ENCODE measurements at places on chromosomes 6 and 20. TPM values are rescaled to one million over a fixed set of nuclear protein-coding genes. Genes with fewer than 3 reads are reported as not detected.

- DNase-seq = peak; percentile 95
- no peak overlapping the region for H3K4me3 ChIP-seq
- H3K4me1 ChIP-seq = peaks cover 4% of the 10 kb centered on the region
Observed at GRCh38 chr20:3686867-3687321, 5.1 kb upstream of the ADAM33 start.

MRPS26 gene
- 13.2 TPM for total RNA-seq

EDN3 gene
- not detected for total RNA-seq

DNA sequence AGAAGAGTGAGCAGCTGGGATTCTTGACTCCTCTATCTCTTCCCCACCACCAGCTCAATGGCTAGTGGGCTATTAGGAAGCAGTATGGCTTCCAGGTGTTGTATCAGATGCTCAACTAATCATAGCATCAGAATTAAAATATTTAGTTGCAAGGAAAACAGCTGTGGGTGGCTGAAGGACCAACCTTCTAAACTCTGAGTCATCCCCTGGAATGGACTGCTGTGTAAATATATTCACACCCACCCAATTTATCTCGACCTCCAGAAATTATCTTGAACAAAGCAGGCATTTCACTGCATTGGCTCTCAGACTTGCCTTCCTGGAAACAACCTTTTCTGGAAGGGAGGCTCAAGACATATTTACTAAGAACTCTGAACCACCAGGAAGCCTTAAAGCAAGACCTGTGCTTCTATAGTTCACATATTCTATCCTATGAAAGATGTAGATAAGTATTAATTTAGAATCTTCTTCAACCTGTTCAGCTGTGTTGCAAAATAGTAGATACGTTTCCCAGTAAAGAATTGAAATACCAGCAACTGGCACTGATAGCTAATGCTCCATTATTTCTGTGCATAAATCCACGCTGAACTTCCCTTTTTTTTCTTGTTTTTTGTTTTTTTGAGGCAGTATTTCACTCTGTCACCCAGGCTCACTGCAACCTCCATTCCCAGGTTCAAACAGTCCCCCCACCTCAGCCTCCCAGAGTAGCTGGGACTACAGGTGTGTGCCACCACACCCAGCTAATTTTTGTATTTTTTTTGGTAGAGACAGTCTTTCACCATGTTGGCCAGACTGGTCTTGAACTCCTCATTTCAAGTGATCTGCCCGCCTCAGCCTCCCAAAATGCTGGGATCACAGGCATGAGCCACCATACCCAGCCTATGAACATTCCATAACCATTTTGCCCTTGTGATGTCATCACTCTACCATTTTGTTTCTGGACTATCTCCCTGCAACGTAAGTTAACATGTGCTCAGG, 56.9 kb upstream of the CD2AP start:
- DNase-seq = no peak
- H3K27ac ChIP-seq = no peak overlapping the region
- no peaks in the 10 kb centered on the region for H3K36me3 ChIP-seq
- no peak overlapping the region for H3K4me3 ChIP-seq
- no peaks in the 10 kb centered on the region for H3K27me3 ChIP-seq

SPDEF gene
- total RNA-seq = 1.5 TPM

GRCh38 chr6:71499667-71500066, 211.1 kb downstream of the OGFRL1 start:
- H3K27me3 ChIP-seq = no peaks in the 10 kb centered on the region
- H3K4me3 ChIP-seq = no peak overlapping the region
- H3K36me3 ChIP-seq = no peaks in the 10 kb centered on the region
- H3K4me1 ChIP-seq = no peaks in the 10 kb centered on the region

HAO1 gene
- total RNA-seq = not detected

BPIFB1 gene
- not detected for total RNA-seq

SLC35D3 gene
- total RNA-seq = not detected

UBD gene
- total RNA-seq = not detected

- H3K4me1 ChIP-seq = no peaks in the 10 kb centered on the region
- no peaks in the 10 kb centered on the region for H3K27me3 ChIP-seq
- no peak for DNase-seq
- peak overlapping the region; percentile 87 for H3K27ac ChIP-seq
- no peaks in the 10 kb centered on the region for H3K36me3 ChIP-seq
Observed at GRCh38 chr20:3209946-3210317, 634 bp downstream of the ITPA start.

- no peaks in the 10 kb centered on the region for H3K27me3 ChIP-seq
- H3K4me1 ChIP-seq = peaks cover 27% of the 10 kb centered on the region
- H3K4me3 ChIP-seq = peak overlapping the region; percentile 59
Observed at GRCh38 chr20:62066983-62067433, 1.3 kb upstream of the TAF4 start.

GRCh38 chr6:19024737-19025136, 637.6 kb downstream of the RNF144B start:
- no peak overlapping the region for H3K4me3 ChIP-seq
- no peak overlapping the region for H3K27ac ChIP-seq
- no peaks in the 10 kb centered on the region for H3K27me3 ChIP-seq
- H3K4me1 ChIP-seq = no peaks in the 10 kb centered on the region
- H3K36me3 ChIP-seq = no peaks in the 10 kb centered on the region

EPB41L2 gene
- 175 TPM for total RNA-seq

DNA sequence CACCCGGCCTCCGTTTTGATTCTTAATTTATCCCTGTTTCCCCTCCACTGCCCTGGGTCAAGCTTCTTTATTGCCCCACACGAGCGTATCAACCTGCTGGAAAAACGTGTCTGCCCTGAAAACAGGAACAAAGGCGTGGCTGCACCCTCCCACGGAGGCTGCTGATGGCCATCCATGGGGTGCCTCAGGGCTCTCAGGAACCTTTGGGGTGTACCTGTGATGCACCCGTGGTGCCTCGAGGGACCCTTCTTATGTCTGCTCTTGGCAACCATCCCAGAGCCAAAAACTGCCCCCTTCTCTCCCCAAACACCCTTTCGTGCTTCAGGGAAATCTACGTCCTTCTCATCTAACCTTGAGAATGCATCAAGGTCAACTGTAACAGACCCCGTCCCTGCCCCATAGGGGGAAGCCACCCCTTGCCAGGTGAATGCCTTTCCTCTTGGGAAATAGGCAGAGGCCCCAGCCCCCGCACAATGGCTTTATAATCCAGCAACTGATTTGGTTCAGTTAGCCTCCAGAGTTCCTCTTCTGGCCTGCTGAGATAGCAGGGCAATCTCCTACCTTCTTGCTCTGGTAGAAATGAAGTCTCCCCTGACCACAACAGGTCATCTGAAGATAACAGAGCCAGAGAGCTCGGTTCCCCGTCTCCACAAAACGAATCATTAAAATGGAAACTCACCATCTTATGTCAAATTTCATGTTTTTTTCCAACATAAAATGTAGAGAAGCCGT, 29.4 kb downstream of the PSMG4 start:
- H3K4me1 ChIP-seq = no peaks in the 10 kb centered on the region
- no peaks in the 10 kb centered on the region for H3K27me3 ChIP-seq
- DNase-seq = peak; percentile 10
- no peak overlapping the region for H3K4me3 ChIP-seq
- H3K27ac ChIP-seq = no peak overlapping the region

GRCh38 chr6:99467509-99468106, 42.5 kb upstream of the PNISR start:
- no peak overlapping the region for H3K4me3 ChIP-seq
- no peaks in the 10 kb centered on the region for H3K27me3 ChIP-seq
- no peak for DNase-seq
- no peaks in the 10 kb centered on the region for H3K36me3 ChIP-seq
- H3K27ac ChIP-seq = no peak overlapping the region
- H3K4me1 ChIP-seq = no peaks in the 10 kb centered on the region

DNA sequence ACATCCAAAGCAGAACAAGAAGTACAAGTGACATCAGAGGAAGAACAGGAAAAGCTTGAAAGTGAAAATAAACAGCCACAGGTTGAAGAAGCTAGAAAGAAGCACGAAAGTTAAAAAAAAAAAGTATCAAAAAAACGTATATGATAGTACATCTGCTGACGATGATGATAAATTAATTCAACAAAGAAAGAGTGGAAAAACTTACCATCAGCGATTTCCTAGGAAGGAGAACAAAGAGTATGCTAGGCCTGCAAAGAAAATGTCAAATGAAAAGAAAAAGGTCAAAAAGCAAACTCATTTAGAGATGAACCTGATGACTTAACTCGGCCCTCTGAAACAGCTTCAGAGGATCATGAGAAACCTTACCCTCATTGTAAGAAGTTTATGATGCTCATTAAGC, 3.7 kb downstream of the SAYSD1 start:
- DNase-seq = no peak
- H3K4me1 ChIP-seq = no peaks in the 10 kb centered on the region
- H3K27me3 ChIP-seq = no peaks in the 10 kb centered on the region
- H3K27ac ChIP-seq = no peak overlapping the region

- no peak for DNase-seq
- H3K4me1 ChIP-seq = no peaks in the 10 kb centered on the region
- no peaks in the 10 kb centered on the region for H3K27me3 ChIP-seq
- no peak overlapping the region for H3K27ac ChIP-seq
- no peak overlapping the region for H3K4me3 ChIP-seq
Observed at GRCh38 chr6:65760285-65760684, 53.3 kb upstream of the EYS start.

GRCh38 chr6:82363428-82364086, at the start of gene TPBG:
Gene TPBG, plus strand, starts transcription at chr6:82363817. Its CDS starts 1,145 bp downstream, at chr6:82364962.
- peak; percentile 59 for DNase-seq
- peak within 1 kb of the TSS; percentile 66 for H3K4me3 ChIP-seq
- H3K36me3 ChIP-seq = no peaks in the 10 kb centered on the region
- H3K4me1 ChIP-seq = no peaks in the 10 kb centered on the region
- no peaks in the 10 kb centered on the region for H3K27me3 ChIP-seq

DNA sequence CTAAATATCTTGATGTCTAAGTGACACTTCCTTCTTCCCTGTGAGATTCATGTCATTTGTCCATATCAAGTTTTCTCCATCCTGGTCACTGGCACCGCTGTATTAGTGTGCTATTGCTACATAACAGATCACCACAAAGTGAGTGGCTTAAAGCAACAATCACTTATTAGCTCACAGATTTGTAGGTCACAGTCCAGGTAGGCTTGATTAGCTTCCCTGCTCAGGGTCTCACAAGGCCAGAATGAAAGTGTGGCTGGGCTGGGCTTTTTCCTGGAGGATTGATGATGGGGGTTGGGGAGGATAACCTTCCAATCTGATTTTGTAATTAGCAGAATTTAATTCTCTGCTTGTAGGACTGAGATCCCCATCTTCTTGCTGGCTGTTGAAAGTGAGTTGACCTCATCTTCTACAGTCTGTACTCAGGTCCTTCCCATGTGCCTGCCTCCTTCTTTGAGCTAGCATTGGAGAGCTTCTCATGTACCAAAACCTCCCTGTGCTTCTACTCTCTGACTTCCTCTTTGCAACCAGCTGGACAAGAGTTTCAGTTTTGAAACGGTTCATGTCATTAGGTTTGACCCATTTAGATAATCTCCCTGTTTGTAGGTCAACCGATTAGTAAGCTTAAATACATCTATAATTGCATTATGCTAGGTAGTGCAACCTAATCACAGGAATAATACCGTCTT, 152.4 kb upstream of the MAN1A1 start:
- no peak overlapping the region for H3K27ac ChIP-seq
- DNase-seq = no peak
- no peaks in the 10 kb centered on the region for H3K36me3 ChIP-seq
- no peaks in the 10 kb centered on the region for H3K27me3 ChIP-seq
- no peaks in the 10 kb centered on the region for H3K4me1 ChIP-seq

GRCh38 chr6:157561414-157561790, 180.4 kb downstream of the ZDHHC14 start:
- H3K36me3 ChIP-seq = no peaks in the 10 kb centered on the region
- no peak overlapping the region for H3K27ac ChIP-seq
- H3K27me3 ChIP-seq = no peaks in the 10 kb centered on the region
- no peaks in the 10 kb centered on the region for H3K4me1 ChIP-seq
- H3K4me3 ChIP-seq = no peak overlapping the region
- DNase-seq = no peak

DNA sequence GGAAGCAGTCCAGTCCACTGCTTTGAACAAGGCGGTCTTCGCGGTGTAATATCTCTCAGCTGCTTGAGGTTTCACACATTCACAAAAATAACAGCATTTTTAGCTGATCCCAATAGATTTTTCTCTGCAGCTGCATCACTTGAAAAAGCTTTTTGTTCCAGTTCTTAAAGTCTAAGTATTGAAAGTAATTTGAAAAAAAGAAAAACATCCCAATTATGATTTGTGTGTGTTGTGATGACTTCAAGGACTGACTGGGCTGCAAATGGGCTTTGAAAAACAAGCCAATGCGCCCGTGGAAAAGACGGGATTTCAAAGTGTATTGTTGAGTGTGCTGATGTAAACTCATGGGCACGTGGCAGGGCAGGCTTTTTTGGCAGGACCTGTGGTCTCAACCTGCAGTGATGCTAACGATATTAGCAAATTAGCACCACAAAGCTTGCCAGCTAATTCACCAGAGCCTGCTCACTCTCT, 151.1 kb downstream of the TMEM242 start:
- DNase-seq = no peak
- no peak overlapping the region for H3K4me3 ChIP-seq
- no peaks in the 10 kb centered on the region for H3K36me3 ChIP-seq
- H3K27ac ChIP-seq = no peak overlapping the region
- H3K27me3 ChIP-seq = no peaks in the 10 kb centered on the region
- H3K4me1 ChIP-seq = no peaks in the 10 kb centered on the region

- H3K4me1 ChIP-seq = peaks cover 10% of the 10 kb centered on the region
- peak overlapping the region; percentile 63 for H3K27ac ChIP-seq
- no peak overlapping the region for H3K4me3 ChIP-seq
- no peaks in the 10 kb centered on the region for H3K36me3 ChIP-seq
- DNase-seq = peak; percentile 40
Observed at GRCh38 chr6:35092362-35093117, 48.6 kb downstream of the TCP11 start.

- H3K4me3 ChIP-seq = no peak overlapping the region
- no peak for DNase-seq
- no peaks in the 10 kb centered on the region for H3K36me3 ChIP-seq
- no peak overlapping the region for H3K27ac ChIP-seq
- no peaks in the 10 kb centered on the region for H3K4me1 ChIP-seq
- H3K27me3 ChIP-seq = no peaks in the 10 kb centered on the region
Observed at GRCh38 chr6:155194399-155194798, 69.4 kb upstream of the CLDN20 start.

DNA sequence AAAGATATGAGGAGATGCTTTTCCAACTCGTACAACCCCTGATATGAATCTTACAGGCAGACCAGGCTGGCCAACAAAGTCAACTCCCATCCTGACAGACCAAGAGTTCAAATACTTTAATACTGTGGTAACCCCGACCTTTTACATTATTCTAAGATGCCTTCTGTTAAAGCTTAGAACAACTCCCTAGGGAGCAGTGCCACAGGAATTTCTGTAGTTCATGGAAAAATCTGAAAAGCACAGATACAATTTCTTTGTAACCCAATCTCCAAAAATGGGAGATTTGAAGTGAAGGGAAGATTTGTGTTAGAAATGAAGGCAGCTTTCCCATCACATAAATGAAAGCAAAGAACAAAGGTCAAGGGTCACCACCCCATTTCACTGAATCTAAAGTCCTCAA, 151.3 kb upstream of the BEND6 start:
- no peak overlapping the region for H3K27ac ChIP-seq
- no peak overlapping the region for H3K4me3 ChIP-seq
- DNase-seq = no peak
- H3K27me3 ChIP-seq = no peaks in the 10 kb centered on the region

All from uterus (tissue), 4 donors.